Endothelial cell of umbilical vein (primary cell): ENCODE measurements at places on chromosomes 1 and 21. TPM values are rescaled to one million over a fixed set of nuclear protein-coding genes. Genes with fewer than 3 reads are reported as not detected.

Gene NMNAT2
- total RNA-seq = 0.16 and 0.38 TPM in 2 replicates

Gene TP53BP2
- 43.2 and 51.9 TPM in 2 replicates for total RNA-seq

Gene OR6P1
- not detected in 2 replicates for total RNA-seq

Gene SLAMF9
- not detected in 2 replicates for total RNA-seq

Gene PYGO2
- total RNA-seq = 21.5 and 21.9 TPM in 2 replicates

Gene SETD4
- total RNA-seq = 19.6 and 25.1 TPM in 2 replicates

Gene OR2L5
- not detected in 2 replicates for total RNA-seq

DNA sequence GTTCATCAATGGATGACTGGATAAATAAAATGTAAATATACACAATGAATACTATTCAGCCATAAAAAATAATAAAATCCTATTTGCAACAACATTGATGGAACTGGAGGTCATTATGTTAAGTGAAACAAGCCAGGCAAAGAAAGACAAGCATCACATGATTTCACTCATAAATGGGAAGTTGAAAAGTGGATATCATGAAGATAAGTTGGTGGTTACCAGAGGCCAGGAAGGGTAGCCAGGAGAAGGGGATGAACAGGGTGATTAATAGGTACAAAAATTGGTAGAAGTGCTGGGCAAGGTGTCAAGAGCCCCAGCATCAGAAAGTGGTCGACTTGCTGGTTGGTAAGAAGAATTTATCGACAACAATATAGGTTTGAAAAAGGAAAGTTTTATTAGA lies 1.3 kb upstream of the PARK7 start:
- no peak for DNase-seq

DNA sequence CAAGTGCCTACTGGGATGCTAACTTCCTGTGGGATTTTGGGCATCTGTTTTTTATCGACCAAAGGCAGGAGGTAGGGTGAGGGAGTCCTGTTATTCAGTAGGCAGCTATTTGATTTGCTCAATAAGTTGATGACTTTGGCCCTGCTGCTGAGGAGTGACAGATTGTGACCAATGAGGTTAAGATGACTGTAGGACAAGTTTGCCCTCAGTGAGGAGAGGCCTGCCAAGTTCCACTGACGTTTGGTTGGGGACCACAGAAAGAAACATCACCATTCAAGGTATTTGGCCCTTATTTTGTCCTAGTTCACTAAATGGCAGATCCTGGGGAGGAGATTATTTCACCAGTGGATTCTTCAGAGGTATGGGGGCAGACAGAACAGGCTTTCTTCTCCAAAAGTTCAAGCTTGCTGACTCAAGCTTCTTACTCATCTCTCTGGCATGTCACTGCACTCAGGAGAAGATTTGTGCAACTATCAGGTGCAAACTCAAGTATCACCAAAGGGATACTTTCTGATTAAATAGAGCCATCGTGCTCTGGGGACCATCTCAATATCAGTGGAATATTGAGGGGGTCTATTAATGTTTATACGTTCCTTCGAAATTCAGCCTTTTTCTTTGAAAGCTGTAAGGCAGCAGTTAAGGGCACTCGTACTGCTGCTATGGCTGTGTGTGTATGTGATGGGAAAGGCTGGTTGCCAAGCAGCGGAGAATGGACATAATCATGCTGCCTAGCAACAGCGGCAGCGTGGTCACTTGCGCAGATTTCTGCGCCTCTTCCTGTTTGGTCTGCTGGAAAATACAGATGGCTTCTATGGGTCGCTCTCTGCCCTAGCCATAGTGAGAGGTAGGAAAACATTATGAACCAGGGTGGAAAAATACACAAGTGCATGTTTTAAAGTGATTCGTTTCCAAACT lies 78.7 kb downstream of the PBX1 start:
- DNase-seq = no peak

- no peak for DNase-seq
These were observed 3.1 kb upstream of the ADORA3 start for GRCh38 chr1:111506561-111506960.

DNA sequence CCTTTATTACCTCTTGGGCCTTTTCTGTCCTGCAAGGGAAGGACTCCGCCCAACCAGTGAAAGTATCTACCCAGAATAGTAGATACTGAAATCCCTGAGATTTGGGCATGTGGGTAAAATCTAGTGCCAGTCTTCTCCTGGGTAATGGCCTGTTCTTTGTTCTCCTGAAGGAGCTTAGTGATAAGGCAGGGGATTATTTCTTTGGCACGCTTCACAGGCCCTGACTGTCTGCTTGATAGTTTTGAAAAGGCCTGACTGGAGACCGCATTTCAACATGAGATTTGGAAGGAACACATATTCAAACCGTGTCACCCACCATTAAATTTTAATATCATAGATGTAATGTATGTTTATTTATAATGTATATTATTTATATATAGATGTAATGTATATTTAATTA lies 48.9 kb downstream of the RASAL2 start:
- DNase-seq = no peak

- DNase-seq = no peak
These were observed 144.1 kb upstream of the HOOK1 start for GRCh38 chr1:59670662-59671061.

DNA sequence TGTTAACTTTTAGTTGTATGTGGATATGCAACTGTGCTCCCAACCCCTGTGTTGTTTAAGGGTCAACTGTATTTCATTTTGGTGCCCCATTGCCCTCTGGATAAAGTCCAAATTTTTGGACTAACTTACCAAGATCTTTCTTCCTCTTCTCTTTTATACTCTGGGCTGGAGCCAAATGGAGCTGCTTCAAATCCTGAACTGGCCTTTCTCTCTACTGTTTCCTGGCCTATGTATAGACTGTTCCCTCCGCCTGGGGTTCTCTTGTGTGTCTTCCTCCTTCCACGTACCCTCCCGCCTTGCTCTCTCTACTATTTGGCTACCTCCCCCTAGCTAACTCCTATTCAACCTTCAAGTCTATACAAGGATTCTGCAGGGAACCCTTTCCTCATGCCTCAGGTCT lies 8.4 kb upstream of the CDC14A start:
- peak; percentile 24 for DNase-seq

GRCh38 chr1:62327360-62328055 lies 8.3 kb upstream of the KANK4 start:
- no peak for DNase-seq

GRCh38 chr1:76130992-76131391 lies 56.4 kb downstream of the ST6GALNAC3 start:
- DNase-seq = no peak

GRCh38 chr1:225950905-225951497 lies 10.0 kb upstream of the LEFTY2 start:
- DNase-seq = no peak

GRCh38 chr1:34019741-34020552 lies 145.1 kb downstream of the CSMD2 start:
- DNase-seq = no peak

DNA sequence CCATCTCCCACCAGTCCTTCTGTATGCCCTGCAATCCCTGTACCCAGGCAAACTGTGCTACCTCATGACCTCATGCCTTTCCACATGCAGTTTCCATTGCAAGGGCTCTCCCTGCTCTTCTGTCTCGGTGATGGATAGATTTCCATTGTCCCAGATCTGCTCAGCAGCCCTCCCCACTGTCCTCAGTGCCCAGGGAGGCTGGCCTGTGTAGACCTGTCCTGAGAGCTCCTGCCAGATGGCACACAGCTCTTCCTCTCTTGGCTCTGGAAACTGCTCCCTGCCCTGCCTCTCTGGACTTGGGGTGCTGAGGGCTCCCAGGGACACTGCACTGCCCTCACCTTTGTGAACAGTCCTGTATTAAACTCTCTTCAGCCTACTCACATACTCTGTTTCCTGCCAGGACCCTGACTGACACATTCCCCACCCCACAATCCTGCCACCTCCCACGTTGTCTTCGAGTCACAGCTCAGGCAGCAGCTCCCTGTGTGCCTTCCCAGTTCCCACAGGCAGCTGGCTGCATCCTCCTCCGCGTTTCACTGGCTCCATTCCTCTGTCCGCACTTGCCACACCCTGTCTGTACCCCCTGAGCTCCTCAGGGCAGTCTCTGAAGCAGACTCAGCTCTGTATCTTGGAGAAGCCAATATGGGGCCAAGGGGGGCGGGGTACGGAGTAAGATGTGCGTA lies 57.0 kb downstream of the SPATA46 start:
- no peak for DNase-seq

DNA sequence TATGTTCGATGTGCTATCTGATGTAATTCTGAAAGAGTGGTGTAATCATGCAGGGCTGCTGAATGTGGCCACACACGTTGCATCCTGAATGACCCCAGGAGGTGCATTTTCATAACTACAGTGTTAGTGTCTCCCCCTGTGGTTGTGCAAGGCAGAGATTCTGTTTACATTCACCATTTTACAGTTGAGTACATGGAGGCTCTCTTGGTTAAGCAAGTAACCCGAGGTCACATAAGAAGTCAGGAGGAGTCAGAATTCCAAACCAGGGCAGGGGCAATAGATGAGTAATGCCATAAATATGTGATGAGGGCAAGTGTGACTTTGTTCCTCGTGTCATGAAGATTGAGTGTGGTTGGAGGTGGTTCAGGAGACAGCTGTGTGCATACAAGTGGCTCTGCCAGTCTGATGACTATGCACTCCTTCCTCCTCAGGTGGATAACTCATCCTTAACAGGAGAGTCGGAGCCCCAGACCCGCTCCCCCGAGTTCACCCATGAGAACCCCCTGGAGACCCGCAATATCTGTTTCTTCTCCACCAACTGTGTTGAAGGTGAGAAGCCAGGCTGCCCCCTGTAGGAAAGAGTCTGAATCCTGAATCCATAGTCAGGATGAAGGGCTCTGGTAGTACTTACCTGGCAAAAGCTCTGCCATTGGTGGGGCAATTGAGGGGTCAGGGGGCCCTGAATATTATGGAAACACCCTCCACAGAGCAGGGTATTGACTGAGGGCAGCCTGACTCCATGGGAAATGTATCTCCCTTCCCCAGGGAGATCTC lies 9.3 kb downstream of the ATP1A2 start:
- no peak for DNase-seq

DNA sequence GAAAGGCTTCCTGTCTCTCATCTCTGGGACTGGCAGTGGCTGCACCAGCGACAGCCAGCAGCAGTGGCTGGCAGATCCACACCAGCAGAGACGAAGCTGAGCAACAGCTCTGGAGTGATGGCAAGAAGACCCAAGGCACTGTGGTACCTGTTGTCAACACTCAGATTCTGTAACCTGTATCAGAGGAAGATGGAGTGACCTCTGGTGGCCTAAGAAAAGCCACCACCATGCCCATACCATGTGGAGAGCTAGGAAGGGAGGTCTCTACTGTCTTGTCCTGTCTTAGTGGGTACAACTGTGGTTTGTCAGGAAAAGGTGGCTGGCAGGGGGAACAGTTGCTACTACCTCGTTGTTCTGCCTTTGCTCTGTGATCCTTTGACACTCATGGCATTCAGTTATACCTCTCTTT lies 22.5 kb upstream of the RHBDL2 start:
- DNase-seq = no peak

DNA sequence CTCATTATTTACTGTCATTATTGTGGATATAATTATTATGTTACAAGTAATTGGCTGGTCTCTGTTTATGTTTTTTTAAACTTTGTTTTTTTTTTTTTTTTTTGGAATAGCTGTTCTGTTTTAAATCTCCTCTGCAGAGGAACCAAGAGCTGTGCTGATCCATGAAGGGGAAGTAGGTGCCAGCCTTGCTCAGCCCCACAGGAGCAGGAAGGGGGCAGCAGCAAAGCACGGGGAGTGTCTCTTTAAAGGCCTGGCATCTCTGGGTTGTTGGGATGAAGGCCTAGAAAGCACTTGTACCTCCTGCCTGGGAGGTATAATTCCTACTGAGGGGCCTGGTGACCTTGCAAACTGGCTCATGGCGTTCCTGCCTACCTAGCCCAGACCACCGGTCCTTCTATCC lies 2.5 kb upstream of the GRHL3 start:
- DNase-seq = no peak

DNA sequence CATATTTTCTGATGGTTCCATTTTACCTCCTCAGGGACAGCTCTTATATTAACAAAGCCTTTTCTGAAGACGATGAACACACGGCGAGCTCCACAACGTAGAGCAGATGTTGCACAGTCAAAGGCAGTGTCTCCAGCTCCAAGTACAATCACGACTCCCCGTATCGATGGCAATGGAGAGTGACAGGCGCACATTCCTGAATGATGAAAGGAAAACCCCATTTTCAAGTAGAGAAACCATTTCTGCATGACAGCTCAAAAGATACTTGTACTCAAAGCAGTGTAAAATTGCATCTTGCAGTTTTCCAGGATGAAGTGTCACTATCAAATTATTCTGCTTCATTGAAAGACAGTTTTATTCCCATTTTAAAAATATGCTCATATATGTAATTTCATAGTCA lies 327.6 kb downstream of the DPYD start:
- no peak for DNase-seq

GRCh38 chr1:81374481-81374880 lies 426.3 kb upstream of the ADGRL2 start:
- no peak for DNase-seq

GRCh38 chr21:46555678-46556077 lies 49.2 kb downstream of the S100B start:
- DNase-seq = no peak

- DNase-seq = no peak
These were observed 788 bp upstream of the TXNIP start for GRCh38 chr1:145997016-145997717.

- DNase-seq = no peak
These were observed 34.5 kb downstream of the AGPAT3 start for GRCh38 chr21:43899307-43900077.

GRCh38 chr1:204154568-204155255 lies 2.9 kb upstream of the ETNK2 start:
- no peak for DNase-seq

DNA sequence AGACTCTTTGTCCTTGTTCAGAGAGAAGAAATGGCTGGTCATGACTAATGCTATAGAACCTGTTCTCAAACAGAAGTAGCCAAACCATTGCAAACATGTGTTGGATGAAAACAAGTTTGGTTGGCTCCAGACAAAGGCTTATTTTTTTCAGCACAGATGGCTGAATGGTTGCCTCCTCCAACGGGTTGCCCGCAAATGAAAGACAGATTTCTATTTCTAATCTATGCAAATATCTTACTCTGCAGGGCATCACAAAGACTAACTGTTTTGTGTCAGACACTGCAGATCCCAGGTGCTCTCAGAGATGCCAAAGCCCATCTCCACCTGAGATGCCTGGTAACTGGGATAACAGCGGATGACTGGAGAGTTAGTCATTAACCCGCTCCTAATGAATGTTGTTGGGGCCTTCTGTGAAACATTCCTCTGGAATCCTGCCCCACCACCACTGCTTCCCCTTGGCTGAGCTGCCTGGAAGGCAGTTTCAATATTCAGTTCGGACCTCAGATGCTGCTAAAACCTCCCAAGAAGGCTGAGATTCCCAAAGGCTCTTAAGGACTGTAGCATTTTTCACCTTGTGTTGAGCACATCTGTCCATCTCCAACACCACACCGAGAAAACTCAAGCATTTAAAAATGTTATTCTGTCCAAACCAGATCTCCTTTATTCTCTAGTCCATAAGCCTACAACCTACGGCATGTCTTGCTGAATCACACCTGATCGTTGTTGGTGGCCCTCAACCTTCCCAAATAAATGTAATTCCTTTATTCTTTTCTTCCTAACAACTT lies 104.4 kb downstream of the PTPN14 start:
- peak; percentile 88 for DNase-seq

- peak; percentile 65 for DNase-seq
These were observed 66.2 kb downstream of the SLC45A1 start for GRCh38 chr1:8384088-8384487.
